ENCODE measurements at places on chromosomes 2 and 18.

DNA sequence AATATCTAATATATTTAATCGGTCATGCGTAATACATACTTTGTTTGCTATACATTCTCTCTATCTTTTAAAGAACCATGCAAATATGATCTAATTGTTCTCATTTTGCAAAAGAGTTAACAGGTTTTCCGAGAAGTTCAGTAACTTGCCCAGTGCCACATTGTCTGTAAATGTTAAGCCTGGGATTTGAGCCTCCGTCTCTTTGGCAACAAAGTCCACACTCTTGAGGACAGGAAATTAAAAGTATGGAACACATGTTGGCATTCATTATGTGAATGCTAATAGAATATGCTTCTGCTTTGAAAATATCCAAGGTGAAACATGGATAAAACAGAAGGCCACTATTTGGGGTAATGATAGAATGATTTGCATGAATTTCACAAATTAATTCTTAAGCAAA is 85.2 kb downstream of the LRP1B start:
- no peak for DNase-seq

DNA sequence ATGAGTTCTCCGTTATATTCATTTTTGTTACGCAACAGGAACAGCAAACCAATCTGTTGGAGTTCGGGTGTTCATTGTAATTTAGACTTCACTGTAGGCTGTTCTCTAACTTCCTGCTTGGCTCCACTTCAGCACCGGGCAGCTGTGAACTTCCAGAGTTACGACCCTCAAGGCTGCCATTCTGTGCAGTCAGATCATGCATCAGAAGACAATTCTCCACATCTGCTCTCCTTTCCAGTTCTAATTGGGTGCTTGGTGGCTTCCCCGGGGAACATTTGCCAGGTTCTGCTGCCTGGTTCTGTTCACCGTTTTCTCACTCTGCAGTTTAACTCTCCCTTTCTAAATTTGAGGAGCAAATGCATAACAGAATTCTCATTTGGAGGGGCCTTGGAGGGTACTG is 237.7 kb downstream of the NYAP2 start:
- DNase-seq: no peak

- DNase-seq: peak; percentile 58
Observed at GRCh38 chr2:232348936-232349335, 29.6 kb upstream of the ALPP start.

DNA sequence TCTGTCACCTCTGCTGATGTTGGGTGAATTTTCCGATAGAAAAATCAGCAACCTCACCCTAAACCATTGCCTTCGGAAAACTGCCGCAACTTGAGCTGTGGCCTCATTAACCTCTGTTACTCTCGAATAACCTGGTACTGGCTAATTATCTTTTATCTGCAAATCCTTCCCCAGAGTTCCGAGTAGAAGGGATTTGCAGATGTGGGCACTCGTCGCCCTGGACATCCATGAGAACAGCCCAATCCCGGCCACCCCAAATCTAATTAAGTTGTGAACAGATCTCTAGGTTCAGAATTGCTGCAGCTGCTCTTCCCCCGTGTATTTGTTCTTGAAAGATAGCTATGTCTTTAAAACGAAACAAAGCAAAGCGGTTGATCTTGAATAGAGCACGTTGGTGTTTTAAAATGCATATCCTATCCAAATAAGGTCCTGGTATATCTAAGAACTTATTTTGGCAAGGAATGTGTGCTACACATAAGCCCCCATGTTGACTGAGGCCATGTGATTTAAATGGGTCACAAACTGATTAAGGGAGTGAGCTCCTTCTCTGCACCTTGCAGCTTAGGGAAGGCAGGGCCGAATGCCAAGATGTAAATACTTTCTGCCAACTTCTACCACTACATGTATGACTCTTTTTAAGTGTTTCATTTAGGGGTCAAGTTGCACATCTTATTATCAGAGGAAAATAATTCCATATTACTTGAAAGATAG is 88.2 kb downstream of the MTCL1 start:
- no peak for DNase-seq

GRCh38 chr2:84849271-84849952 is 31.5 kb downstream of the TRABD2A start:
- DNase-seq: no peak

DNA sequence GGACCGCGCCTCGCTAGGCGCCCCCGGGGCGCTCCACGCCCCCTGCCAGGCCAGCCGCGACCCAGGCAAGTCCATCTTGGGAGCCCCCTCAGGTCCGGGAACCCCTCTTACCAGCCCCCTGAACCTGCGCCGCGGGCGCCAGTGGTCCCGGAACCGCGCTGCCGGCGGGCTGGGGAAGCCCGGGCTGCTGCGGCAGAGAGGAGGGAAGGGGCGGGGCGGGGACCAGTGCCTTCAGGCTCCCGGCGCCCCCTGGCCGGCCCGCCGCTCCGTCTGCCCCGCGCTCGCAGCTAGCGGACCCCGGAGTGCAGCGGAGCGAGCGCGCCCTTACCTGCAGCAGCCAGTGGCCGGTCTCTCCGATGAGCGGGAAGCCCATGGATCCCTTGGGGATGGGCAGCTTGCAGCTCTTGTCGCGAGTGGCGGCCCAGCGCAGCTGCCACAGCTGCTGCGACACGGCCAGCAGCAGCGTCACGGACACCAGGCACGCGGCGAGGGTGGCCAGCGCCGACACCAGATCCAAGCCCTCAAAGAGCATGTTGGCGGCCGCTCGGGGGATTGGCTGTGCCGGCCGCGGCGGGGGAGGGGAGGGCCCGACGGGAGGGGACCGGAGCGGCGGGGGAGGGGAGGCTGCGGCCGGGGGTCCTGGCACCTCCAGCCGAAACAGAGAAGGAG is at the start of gene CYP26B1:
Gene CYP26B1 (minus strand): TSS at position 560 of the 669 bp plus-strand sequence. CDS start 28 bp downstream, at position 532.
- DNase-seq: no peak

- DNase-seq: no peak
Observed at GRCh38 chr18:43130716-43131260, 15.3 kb upstream of the RIT2 start.

GRCh38 chr2:141029428-141030078 is 1101.3 kb downstream of the LRP1B start:
- peak; percentile 23 for DNase-seq

- no peak for DNase-seq
Observed at GRCh38 chr2:37767959-37768925, 96.8 kb upstream of the CDC42EP3 start.

DNA sequence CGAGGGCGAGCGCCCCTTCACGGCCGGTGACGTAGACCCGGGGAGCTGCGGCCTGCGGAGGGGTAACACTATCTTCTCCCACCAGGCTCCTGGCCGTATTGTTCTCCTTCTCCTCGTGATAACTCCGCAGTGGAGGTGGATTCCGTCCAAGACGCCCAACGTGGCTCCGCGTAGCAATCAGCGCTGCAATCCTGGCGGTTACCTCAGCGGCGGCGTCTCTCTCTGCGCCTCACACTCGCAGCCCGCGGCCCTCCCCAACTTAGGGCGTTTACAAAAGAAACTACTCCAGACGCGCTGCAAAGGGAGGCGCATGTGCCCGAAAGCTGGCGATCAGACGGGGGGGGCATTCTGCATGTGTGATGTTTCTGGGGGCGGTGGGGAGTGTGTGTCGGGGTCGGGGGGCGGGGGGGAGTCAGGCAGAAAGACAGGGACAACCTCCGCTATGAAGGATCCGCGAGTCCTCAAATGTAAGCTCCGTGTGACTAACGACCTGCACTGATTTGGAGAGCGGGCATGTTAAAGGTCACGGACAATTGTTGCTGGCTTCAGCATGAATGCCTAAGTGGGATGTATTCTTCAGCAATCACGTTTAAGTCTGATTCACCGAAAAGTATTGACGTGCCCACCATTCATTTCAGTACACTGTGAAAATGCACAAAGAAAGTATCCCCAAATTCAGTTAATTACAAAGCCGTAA is 1.3 kb upstream of the ZNF516 start:
- peak; percentile 63 for DNase-seq

DNA sequence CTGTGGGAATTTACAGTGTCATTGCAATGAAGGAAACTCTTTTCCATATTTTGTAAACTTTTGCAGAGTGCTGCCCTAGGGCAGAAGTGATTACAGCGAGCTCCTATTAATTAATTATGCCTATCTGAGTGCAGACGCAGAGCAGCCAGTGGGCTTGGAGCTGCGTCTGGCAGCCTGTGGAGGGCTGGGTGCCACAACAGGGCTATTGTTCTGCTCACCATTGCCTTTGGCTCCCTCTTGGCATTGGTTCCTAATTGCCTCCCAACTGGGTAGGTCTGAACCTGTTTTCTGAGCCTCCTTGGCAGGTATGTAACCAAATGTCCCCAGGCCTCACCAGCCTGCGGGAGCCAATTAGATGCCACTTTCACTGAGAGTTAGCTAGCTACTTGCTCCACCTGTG is 25.6 kb upstream of the ITGB6 start:
- no peak for DNase-seq

- DNase-seq: no peak
Observed at GRCh38 chr18:26697186-26697884, 149.0 kb upstream of the KCTD1 start.

GRCh38 chr2:234863043-234863934 is 88.5 kb upstream of the SH3BP4 start:
- DNase-seq: no peak

- no peak for DNase-seq
Observed at GRCh38 chr2:242031481-242032019, 162.0 kb downstream of the RTP5 start.

- no peak for DNase-seq
Observed at GRCh38 chr18:62610701-62611411, 88.0 kb downstream of the ZCCHC2 start.

DNA sequence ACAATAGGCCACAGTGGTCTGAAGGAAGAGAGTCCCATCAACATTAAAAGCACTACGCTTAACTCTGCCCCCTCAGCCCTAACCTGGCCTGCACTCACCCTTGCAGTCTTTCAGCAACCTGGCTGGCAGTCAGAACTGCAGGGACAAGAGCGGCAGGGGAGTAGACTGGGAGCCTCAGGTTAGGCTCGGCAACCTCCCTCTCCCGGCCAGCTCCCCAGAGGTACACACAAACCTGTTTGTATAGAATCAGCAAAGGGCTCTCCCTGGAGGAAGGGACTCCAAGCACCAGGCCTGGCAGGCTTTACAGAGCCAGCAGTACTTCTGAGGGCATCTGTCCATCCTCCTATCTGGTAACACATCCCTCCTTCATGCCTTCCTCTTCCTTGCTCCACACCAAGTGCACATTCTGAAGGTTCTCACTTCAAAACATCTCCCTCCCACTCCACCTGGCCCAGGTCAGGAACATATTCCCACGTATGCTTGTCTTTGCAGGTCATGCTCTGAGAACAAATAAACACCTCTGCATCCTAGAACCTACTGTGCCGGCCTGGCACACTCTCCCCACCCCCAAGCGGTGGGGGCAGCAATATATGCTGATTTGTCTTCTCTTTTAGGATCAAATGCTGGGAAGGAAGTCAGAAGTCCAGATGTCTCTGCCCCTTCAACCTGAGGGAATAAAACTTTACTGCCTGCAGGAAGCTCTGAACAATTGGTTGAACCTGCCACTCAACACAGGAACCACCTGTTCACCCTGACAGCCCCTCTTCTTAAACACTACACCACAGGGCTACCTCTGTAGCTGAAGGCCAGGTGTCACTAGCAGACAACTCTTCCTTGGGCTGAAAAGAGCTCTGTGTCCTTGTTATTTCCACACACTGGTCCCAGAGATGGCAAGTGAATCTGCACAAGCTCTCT is 12.6 kb upstream of the SFXN5 start:
- DNase-seq: no peak

- DNase-seq: peak; percentile 90
Observed at GRCh38 chr2:11750422-11750821, 4.0 kb downstream of the LPIN1 start.

DNA sequence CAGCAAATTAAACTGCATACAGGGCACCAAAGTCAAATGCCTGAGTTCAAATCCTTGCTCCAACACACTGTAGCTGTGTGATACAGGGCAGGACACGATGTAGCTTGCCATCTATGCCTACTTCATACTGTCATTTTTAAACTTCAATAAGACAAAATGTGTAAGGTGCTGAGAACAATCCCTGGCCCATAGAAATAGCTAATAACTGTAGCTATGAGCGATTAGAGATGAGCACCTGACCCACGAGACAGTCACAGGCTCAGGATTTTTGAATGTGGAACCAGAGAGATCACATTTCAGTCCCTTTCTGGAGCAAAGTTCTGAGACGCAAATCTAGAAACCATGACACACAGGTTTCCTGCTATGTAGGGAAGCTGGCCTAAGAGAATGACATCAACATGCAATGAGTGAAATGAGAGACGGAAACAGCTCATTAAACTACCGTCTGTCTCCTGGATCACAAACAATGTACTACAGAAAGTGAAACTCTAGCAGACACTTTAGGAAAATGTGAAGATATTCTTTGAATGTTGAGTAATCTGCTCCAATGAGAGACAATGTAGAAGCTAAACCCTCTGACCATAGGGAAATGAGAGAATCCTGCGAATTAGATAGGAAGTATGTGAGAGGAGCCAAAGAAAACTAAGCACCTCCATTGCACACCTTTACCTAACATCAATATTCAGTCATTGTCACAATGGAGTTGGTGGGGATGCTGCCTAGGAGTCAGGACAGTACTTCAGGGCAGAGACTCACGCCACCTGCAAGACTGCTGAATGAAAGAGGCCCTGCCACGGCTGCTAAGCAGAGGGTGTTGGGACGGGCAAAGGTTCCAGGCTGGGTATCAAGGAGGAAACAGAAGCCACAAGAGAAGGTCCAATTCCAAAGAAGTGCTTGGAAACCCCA is 25.5 kb downstream of the B4GALT6 start:
- no peak for DNase-seq

DNA sequence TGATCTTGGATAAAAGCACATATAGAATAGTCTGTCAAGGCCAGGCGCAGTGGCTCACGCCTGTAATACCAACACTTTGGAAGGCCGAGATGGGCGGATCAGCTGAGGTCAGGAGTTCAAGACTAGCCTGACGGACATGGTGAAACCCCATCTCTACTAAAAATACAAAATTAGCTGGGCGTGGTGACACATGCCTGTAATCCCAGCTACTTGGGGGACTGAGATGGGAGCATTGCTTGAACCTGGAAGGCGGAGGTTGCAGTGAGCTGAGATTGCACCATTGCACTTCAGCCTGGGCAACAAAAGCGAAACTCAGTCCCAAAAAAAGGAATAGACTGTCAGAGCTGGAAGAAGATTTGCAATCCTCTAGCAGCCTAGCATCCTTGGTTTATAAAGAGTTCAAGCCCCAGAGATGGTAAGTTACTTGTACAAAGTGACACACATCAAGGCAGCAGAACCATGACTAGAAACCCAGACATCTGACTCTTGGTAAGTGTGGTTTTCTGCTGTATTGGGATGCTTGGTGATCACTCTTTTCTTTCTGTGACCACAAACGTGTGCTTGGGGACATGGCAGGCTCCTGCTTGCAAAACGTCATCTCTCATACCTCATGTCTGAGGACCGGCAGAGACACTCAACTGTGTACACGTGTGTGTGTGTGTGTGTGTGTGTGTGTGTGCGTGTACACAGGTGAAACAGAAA is 69.0 kb downstream of the OSBPL6 start:
- DNase-seq: no peak

DNA sequence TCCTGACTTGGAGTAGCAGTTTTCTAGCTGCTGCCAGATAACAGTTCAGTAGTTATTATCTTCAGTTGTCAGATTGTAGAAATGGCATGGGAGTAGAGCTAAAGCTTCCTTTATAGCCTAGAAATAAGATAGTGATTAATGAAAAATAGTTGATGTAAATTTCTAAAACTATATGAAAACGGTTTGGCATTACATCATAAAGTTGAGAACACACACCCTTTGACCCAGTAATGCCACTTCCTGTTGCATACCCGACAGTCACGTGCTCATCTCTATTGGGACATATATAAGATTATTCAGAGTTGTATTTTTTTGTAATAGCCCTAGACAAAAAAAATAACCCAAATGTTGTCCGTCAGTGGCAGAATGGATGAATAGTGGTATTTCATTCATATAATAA is 39.4 kb upstream of the ASB1 start:
- DNase-seq: no peak

Data from RPMI8226 (cell line).